Endothelial cell of coronary artery (primary cell): ENCODE measurements at places on chromosomes 3 and 15. TPM values are rescaled to one million over a fixed set of nuclear protein-coding genes. Genes with fewer than 3 reads are reported as not detected.

The SAMD7 gene
- not detected in 2 replicates for total RNA-seq

The AP2M1 gene
- total RNA-seq, result 476 and 505 TPM in 2 replicates

The H1-8 gene
- total RNA-seq, result not detected in 2 replicates

The C3orf22 gene
- not detected in 2 replicates for total RNA-seq

The KNG1 gene
- not detected in 2 replicates for total RNA-seq

The CPNE9 gene
- not detected in 2 replicates for total RNA-seq

The CCRL2 gene
- total RNA-seq, result 4.7 and 4.9 TPM in 2 replicates

The ACOX2 gene
- 2.8 and 4.0 TPM in 2 replicates for total RNA-seq

The SLC2A2 gene
- total RNA-seq, result not detected in 2 replicates
